ENCODE measurements at places on chromosomes 1 and 21.
A peak's percentile ranks its signal among the peaks of the same experiment; 100 is the strongest.

GRCh38 chr1:114099268-114099667 lies 54.4 kb downstream of the SYT6 start:
- no peak for DNase-seq

- no peak for DNase-seq
Measured at GRCh38 chr1:6546326-6546725, 8.0 kb downstream of the NOL9 start.

DNA sequence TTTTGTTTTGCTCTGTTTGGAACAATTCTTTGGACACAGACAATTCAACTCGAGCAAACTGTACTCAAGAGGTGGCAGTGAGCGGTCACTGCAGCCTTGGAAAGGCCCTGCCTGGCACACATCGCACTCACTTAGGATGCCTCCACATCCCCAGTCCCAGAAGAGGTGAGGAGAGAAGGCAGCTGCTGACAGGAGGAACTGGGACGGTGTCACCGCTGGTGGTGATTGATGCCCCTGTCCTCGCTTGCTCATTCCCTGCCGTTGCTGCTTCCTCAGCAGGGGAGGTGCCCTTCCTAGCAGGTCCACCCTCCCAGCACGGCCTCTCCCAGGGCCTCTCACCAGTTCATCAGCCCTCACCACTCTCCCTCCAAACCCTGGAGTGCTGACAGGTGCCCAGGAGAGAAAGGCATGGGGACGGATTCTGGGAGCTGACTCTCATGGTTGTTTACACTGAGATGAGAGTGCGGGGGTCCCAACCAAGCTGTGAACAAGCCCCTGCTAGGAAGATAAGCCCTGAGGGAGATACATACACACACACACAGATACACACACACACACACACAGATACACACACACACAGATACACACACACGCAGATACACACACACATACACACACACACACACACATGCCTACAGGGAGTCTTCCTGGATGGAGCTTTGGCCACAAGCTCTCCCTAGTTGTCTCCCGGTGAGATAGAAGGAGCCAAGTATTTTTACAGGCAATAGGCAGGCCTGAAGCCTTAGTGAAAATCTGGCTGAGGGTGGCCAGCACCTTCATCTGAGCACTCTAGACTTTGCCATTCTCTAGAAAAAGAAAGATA lies 101.1 kb downstream of the CDC7 start:
- DNase-seq: peak; percentile 40

GRCh38 chr1:51663105-51663504 lies 46.2 kb downstream of the OSBPL9 start:
- peak; percentile 51 for DNase-seq

DNA sequence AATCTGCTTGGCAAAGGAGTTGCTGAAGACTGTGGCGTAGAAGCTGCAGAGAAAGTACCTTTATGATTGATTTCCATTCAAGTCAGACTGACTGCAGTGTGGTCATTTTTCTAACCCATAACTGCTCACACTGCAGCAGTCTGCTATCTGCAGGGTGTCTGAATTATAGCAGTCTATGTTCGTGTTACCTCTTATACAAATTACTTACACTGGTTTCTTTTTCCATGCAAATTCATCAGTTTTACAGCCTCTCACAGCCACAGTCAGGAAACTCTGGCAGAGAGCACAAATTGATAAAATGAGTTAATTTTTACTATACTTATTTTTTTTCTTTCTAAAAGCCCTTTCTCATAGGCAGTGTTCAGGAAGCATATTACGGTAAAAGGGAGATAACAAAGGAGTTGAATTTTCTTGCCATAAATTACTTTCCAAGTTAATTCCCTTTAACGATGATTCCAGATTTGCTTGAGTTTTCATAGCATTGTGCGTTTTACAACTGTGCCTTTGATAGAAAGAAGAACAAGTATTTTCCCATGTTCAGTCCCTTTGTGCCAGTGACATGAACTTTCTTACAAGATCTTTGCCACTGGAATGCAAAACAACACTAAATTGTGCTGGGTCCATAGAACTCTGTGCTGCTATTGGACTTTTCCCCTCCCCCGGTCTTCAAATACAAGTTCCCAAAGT lies 261.5 kb downstream of the NFIA start:
- no peak for DNase-seq

DNA sequence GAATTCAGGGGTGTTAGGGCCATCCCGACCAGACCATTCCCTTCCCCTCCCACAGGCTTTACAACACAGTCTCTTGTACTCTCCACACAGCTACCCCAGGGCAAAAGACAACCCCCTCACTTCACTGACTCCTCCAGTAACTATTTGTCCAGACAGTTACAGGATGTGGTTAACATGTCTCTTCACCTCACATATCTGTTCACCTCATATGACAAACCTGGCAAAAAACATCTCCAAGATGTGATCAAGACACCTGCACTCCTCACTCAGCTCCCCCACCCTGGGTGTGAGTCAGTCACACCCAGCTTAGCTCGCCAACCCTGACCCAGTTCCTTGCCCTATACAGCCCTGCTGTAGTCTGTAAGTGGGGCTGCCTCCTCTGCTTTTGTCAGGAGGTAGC lies 490.5 kb upstream of the CHRM3 start:
- DNase-seq: no peak

DNA sequence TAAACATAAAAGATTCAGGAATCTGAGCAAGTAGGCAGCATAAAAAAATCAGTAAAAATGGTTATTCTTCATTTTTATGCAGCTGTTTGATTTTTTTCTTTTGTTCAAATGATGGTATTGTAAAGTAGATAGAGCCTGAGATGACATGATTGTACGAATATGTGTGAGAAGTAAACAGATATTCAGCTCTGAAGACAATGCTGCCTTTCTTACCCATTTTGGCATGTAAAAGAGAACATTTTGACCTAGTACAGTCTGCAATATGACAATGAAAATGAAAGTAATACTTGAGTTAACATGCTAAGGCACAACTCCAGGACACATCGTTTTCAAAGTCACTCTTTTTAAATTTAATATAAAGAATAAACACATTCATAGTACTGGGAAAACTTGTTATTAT lies 95.7 kb upstream of the NCAM2 start:
- DNase-seq: no peak

DNA sequence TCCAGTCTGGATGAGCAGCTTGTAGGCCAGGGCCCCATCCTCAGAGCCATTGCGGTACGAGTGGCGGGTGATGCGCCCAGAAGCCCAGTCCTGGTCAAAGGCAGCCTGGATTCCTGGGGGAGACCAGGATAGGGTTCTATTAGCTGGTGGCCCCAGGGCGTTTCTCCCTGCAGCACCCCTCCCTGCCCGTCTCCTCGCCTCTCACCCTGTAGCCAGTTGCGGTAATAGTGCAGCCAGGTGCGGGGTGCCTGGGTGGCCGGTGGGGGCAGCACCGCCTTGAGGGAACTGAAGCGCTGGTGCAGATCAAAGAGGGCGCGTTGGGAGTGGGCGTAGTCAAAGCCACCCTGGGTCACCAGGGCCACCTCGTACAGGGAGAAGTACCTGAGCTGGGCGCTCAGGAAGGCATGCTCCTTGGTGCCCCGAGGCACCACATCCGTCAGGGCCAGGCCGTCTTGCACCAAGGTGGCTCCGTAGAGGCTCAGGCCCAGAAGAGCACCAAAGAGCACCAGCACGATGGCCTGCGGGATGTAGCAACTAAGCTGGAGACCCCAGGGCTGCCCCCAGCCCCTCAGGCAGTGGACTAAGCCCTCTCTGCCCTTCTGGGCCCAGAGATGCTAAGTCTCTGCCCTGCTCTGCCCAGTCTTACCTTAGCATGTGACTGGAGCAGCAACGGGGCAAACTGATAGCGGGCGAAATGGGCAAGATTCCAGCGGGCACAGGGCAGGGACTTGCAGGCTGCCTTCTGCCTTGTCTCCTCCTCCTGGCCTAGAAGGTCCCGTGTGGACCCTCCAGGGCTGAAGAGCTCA lies 15.7 kb downstream of the PTCH2 start:
- DNase-seq: no peak

DNA sequence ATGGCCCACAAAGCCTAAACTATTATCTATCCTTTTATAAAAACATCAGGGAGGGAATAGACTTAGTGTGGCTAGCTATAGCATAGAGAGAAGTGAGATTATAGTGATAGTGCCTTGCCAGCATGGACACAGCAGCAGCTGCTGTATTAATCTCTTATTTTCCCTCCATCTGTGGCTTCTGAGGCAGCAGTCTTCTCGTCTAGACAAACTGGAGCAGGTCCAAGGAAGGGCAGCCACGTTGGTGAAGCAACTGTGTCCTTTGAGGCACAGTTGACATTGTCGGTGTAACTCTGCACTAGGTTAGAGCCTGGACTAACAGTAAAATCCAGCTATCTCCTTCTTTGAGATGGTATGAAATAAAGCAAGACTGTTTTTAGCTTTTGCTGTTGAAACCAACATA lies 131.3 kb downstream of the CACHD1 start:
- DNase-seq: no peak

- no peak for DNase-seq
Measured at GRCh38 chr21:43023175-43023574, 48.8 kb downstream of the PKNOX1 start.

DNA sequence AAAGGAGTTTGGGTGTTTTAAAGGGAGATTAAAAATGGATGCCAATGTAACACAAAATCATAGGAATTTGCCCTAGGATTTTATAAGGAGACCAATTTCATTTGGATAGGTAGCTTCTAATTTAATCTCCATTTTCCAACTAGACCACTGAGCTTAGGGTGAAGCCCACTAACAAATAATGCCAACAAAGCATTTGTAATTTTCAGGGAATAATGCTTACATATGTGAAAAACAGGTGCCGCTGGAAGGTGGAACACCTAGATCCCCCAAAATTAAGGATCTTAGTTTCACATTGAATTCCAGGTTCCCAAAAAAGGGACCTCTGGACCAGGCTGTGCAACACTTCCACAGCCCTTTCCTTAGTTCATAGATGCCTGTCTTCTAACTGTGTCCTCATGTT lies 66.2 kb upstream of the B3GALT5 start:
- DNase-seq: no peak

GRCh38 chr21:18620436-18620835 lies 216.9 kb upstream of the TMPRSS15 start:
- DNase-seq: no peak

DNA sequence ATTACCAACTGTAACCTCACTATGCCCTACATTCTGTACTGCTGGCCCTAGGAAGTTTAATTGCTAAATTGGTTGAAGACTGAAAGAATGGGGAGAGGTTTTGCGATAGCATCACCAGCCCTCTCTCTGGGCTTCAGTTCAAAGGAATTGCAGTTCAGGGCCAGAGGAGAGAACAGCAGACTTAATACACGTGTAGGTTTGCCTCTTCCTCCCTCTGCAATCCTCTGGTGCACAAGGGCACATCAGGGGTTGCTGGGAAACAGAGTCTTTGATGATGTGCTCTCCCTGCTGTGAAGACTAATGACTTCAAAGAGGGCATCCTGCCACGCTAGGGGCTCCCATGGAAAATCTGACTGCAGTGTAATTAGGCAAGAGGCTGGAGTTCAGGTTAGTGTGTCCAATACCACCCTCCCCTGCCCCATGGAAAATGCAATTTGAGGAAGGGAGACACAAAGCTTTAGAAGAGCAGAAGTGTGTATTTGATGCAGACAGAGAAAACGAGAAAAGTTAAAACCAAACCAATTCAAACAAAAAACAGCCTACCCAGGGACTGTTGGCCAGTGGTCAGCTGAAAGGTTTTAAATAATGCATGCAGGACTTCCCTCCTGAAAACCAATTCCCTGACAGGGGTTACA lies 167.9 kb downstream of the ASTN1 start:
- DNase-seq: no peak

DNA sequence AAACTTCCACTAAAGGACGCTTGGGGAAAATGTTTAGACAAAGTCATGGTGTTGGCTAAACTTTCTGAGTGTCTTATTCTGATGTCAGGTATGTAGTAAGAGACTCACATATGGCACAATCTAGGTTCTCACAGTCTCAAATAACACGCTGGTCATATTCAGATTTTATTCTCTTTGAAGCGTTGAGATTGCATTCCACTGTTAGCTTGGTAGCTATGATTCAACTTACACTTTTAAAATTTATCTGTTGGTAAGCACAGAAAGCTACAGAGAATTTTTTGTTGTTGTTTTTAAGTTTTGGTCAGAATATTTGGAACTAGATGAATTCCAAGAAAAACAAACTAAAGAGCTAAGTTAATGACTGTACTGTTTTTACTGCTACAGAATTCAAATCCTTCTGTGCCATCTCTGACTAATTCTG lies 126.7 kb downstream of the PRRX1 start:
- peak; percentile 54 for DNase-seq

DNA sequence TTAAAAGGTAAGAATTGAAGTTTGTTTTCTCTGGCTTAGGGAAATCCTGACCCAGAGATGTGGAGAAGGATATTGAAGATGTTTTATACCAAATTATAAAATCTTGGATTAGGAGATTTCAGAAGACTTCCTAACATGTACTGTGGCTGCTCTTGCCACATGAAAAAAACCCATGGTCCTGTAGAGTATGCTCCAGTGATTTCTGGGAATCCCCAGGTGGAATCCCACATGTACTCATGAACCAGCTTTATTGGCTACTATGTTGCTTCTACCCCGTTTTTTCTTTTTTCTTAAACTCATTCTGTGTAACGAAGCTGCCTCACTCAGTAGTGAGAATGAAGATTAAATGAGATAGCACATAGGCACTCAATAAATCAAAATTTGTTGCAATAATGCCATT lies 132.7 kb upstream of the SGIP1 start:
- no peak for DNase-seq

GRCh38 chr1:101507547-101507971 lies 270.7 kb downstream of the S1PR1 start:
- peak; percentile 52 for DNase-seq

DNA sequence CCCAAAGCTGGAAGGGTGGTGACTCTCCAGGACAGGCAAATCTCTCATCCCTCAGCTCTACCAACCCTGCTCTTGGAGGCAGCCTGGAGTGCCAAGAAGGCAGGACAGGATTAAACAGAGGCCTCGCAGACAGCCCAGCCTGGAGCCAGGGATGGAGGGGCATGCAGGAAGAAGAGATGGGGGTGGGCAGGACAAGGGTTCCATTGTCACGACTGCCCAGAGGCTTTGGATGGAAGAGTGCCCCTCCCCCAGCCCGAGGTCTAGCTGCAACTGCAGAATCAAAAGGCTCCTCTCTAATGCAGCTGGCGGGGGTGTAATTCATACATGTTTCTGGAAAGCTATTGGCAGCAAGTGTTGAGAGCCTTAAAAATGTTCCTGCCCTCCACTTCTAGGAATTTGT lies 8.8 kb downstream of the RAB7B start:
- no peak for DNase-seq

GRCh38 chr1:221991221-221991620 lies 249.3 kb upstream of the DUSP10 start:
- peak; percentile 80 for DNase-seq

- DNase-seq: no peak
Measured at GRCh38 chr1:154492115-154492514, 9.9 kb upstream of the TDRD10 start.

- DNase-seq: peak; percentile 58
Measured at GRCh38 chr1:53398091-53398490, 61.1 kb upstream of the DMRTB1 start.
